Activated CD4-positive, alpha-beta T cell treated with anti-CD3 and anti-CD28 coated beads, Interleukin-2, Interleukin-4, amounts not matched to agents 100 ng/mL and 50 ng/mL, durations not matched to agents 16 hours and 8 hours (primary cell): ENCODE measurements at places on chromosomes 5 and 9.

GRCh38 chr9:112755675-112756074, 5.1 kb downstream of the SNX30 start:
- no peak for DNase-seq

GRCh38 chr9:92654481-92655301, 15.2 kb downstream of the IPPK start:
- DNase-seq, result no peak

DNA sequence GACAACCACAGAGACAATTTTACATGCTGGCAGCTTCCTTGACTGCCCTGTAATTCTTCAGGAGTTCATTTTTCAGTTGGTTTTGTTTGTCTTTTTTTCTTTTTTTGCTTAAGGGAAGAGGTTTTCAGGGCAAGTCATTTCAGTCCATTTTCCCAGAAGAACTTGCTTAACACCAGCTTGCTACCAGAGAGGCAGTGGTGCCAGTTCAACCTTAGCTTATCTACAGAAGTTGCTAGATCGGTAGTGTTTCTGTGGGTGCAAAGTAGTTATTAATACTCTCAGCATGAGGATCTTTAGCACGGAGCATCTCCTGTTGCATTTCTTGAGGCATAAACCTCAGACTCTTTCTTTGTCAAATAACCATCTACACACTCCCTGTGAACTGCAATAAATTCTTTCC, 1.1 kb downstream of the SPEF2 start:
- peak; percentile 62 for DNase-seq

GRCh38 chr5:10674582-10674981, 86.5 kb downstream of the DAP start:
- DNase-seq, result no peak

- no peak for DNase-seq
Observed at GRCh38 chr9:2545881-2546490, 75.6 kb upstream of the VLDLR start.

DNA sequence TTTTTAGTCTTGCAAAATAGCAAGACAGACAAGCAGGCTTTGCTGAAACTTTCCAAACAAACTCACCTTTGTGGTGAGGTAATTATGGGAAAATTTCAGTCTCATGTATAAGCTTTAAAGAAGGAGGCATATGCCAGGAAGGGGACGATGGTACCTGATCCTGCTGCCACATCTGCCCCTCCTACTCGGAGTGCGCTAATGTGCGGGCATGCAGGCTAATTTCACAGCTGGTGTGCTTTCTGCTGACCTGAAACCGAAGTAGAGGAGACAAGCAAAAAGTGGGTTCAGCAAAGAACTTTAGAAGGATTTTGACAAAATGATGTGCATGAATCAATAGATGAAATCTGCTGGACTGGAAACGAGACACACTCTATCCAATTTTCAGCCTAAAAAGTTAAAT, 117.1 kb upstream of the IRX4 start:
- no peak for DNase-seq

GRCh38 chr9:112086627-112087026, 88.5 kb downstream of the SUSD1 start:
- no peak for DNase-seq

DNA sequence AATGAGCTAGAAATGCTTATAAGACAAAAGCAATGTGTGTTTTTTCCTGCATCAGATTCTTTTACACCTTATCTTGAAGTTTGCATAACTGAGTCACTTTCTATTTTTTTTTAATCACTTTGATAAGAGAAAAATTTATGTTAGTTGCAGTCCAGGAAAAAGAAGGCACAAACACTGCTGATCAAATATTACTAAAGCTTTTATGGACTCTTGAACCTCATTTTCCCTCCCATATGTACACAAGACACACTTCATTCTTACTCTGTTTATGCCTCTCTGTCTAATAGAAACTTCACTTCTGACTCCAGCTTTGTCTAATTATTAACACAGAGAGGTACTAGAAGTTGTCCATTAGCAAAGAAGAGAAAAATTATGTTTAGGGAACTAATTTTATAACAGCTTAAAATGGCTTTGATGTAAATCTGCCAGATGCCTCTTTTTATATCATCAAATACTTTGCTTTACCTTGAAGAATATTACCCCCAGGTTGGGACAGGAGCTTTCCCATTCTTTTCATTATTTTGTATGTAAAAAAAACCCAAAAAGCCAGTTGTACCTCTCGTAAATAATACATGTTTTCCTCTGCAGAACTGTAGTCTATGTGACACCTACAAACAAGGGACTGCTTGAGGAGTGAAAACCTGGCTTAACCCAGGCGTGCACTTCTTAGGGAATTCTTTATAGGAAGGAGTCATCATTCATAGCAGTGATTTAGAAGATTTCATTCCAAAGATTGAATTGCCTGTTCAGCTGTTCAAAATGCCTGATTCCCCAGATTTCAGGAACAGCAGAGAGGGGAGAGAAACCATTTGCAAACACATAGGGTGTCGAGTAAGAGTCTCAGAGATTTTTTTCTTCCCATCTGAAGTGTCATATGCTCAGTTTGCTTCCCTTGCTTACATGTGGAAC, 72.6 kb downstream of the DAPK1 start:
- no peak for DNase-seq

- no peak for DNase-seq
Observed at GRCh38 chr9:73121375-73121935, 30.2 kb upstream of the ANXA1 start.

- no peak for DNase-seq
Observed at GRCh38 chr9:79809931-79810330, 238.2 kb downstream of the TLE4 start.

DNA sequence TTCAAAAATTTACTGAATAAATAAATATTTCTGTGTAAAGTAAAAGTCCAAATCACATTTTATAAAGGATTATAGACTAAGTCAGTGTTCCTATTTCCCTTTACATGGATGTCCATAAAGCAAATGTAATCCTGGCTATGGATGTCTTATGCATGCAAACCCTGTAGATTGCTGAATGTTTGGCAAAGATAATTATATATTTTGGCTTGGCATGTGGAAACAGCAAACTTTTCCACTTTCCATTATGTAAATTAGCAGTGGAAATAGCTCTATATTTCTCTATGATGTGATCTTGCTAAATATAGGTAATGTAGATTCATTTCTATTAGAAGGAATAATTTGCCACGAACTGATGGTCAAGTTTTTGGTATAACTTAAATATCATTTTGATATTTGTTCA, 66.5 kb downstream of the CWC27 start:
- no peak for DNase-seq

GRCh38 chr9:33193818-33194217, 26.7 kb upstream of the B4GALT1 start:
- DNase-seq, result no peak

DNA sequence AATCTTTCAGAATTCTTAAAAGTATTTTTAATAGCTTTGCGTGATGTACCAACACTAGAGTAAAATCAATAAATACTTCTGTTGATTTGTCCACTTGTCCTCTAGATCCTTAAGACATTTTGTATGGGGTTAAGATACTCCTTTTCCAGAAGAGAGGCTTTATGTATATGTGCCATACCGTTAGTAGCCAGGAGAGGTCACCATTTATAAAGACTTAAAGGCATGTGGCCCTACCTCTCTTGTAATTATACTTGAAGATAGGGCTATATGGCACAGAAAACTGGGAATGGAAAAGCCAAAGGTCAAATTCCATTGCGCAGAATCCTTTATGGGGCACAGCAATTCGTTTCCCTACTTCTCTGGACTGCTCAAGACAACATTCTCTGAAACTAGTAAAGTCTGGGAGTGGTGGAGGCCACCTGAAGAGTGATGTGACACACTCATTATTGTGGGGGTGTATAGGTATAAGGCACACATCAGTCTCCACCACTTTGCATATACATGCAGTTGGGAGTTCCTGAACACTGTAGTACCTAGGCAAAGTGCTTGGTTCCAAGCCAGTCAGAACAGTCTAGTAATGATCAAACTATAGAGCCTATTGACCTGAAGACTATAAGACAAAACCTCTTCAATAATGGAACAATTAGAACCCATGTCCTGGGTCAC, 140.1 kb upstream of the FBXL17 start:
- peak; percentile 42 for DNase-seq

GRCh38 chr9:112615584-112616266, 102.2 kb downstream of the INIP start:
- DNase-seq, result no peak

GRCh38 chr5:157903117-157903450, 44.1 kb upstream of the CLINT1 start:
- no peak for DNase-seq

GRCh38 chr5:152439791-152440190, 34.7 kb upstream of the NMUR2 start:
- no peak for DNase-seq

GRCh38 chr9:6184749-6185645, 30.6 kb upstream of the IL33 start:
- DNase-seq, result no peak

- DNase-seq, result no peak
Observed at GRCh38 chr5:60810438-60811085, 33.5 kb downstream of the ELOVL7 start.

DNA sequence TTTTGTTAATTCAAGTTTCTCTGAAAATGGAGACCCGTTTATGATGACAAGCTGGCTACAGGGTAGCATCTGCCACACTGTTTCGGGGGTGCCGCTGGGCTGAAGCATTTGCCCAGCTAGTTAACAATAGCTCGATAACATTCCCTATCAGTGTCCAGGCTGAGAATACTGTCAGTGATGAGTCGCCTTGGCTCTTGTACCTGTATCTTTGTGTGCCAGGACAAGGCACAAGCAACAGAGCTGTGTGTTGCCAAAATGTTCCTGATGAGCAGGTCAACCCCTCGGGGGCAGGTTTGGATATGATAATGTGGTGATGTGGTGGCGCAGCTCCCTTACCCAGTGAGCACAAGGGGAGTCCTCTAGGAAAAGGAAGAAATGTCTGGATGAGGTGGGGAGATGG, 7.0 kb downstream of the TGFBI start:
- DNase-seq, result no peak

DNA sequence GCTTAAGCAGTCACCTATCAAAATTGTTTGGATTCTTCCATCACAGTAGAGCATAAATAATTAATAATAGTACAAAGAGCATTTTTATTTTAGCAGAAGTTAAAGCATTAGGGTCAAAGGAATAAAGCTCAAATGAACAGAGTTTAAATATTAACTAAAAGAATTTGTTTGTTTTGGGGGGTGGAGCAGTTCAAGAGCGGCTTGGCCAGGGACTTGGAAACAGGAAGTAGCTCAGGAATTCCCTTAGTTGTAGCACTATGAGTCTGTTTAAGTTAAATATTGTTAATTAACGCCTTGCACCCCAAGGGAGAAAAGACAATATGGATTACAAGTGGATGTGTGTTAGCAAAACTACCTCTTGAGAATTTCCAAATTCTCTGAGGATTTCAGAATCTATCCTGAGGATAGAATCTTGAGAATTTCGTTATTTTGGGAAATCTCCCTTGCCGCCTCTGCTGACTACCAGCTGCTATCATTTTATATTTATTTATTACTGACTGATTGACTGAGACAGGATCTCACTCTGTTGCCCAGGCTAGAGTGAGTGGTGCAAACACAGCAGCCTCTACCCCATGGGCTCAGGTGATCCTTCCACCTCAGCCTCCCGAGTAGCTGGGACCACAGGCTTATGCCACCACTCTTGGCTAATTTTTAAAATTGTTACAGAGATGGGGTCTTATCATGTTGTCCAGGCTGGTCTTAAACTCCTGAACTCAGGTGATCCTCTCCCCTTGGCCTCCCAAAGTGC, 96.7 kb upstream of the CHD1 start:
- DNase-seq, result no peak

DNA sequence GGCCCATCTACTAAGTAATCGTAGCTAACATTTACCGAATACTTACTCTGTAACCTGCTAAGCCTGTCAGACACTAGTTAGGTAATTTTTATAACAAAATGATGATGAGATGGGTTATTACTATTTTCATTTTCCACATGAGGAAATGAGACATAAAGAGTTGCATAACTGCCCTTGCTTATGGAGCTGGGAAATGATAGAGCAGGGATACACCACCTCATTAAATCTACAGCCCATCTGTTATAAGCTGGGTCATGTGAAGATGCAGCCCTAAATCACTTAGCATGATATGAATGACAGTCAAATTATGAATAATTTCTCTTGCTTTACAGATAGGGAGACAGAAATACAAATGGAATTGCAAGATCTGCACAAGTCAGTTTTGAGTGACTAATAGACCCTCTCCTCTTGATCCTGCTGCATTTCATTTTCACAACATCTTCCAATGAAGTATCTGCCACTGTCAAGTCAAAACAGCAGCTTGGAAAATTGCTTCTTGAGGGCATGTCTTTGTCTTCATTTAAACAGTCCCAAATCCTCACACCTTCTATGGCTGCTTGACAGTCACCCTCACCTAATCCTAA, 364.7 kb downstream of the PRELID2 start:
- DNase-seq, result no peak

- DNase-seq, result no peak
Observed at GRCh38 chr9:95155220-95155619, 162.3 kb downstream of the FANCC start.

DNA sequence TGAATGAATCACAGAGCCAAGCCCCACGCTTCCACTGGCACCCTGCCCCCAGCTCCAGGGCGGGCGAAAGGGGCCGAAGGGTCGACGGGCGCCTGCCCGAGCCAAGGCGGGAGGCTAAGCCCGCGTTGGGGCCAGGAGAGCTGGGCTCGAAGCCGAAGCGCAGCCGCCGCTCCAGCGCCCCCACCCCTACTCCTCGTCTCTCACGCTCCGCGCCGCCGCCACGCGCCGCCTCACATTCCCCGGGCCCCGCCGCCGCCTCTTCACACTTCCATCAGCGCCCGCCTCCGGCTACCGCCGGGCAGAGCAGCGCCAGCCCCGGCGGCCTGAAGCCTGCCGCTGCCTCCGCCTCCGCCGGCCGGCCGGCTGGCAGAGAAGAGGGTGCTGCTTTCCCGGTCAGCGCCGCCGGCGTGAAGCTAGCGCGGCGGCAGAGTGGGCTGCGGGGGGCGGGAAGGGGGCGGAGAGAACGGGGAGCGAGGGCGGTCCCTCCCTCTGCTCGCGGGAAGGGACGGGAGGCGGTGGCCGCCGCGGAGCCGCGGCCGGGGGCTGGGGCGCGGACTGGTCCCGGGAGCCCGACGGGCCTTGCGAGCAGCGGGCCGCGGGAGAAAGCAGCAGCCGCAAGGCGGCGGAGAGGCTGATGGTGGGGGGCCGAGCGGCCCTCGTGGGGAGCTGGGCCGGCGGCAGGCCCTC, at the start of gene HOMER1:
Gene HOMER1, minus strand, starts transcription at position 431 of the 687 bp plus-strand sequence. CDS start 1,360 bp downstream, outside the sequence.
- DNase-seq, result peak; percentile 54

- no peak for DNase-seq
Observed at GRCh38 chr9:131708226-131709002, 31.5 kb downstream of the RAPGEF1 start.
